Amniotic epithelial cell (primary cell): ENCODE measurements at places on chromosomes 3 and 15.

- no peak for DNase-seq
These were observed 198.9 kb downstream of the CPNE4 start for GRCh38 chr3:131835906-131836305.

GRCh38 chr3:31947162-31947561 lies 33.9 kb downstream of the OSBPL10 start:
- DNase-seq = no peak

- no peak for DNase-seq
These were observed 182.2 kb downstream of the NAALADL2 start for GRCh38 chr3:175041369-175041768.

- DNase-seq = peak; percentile 1
These were observed 198.2 kb downstream of the SSR3 start for GRCh38 chr3:156356537-156357363.

DNA sequence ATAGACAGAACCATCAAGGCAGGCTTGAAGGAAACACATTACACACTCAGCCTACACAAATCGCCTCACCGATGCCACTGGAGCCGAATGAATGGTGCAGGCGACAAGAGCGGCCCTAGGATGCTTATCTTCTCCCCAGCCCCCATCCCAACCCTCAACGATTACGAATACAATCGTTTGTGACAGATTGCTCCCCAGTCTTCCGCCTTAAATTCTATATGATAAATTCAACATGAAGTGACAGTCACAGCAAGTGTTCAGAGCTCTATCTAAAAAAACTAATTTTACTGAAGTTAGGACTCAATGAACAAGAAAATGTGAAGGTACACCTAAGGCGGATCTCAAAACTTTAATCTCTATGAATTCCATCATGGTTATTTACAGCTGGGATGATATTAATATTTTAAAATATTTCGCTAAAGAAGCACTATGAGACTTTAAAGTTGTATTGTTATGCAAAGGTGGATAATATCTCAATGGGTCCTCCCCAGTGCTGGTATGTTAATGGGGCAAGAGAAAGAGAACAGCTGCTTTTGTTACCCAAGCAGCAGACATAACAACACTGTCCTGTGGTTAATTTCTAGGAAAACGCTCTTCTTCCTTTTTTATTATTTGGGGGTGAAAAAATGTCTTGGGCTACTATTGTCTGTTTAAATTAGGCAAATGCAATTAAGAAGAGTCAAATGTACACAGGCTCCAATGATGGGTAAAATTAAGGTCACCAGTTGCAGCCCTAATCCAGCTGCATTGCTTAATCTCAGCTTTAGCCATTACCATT lies 147.6 kb upstream of the NR2F2 start:
- no peak for DNase-seq

GRCh38 chr3:13282986-13283876 lies 136.9 kb downstream of the NUP210 start:
- no peak for DNase-seq

GRCh38 chr3:197298945-197299854 lies 788 bp upstream of the DLG1 start:
- DNase-seq = no peak

- no peak for DNase-seq
These were observed 38.4 kb upstream of the SMAD6 start for GRCh38 chr15:66663664-66664063.

DNA sequence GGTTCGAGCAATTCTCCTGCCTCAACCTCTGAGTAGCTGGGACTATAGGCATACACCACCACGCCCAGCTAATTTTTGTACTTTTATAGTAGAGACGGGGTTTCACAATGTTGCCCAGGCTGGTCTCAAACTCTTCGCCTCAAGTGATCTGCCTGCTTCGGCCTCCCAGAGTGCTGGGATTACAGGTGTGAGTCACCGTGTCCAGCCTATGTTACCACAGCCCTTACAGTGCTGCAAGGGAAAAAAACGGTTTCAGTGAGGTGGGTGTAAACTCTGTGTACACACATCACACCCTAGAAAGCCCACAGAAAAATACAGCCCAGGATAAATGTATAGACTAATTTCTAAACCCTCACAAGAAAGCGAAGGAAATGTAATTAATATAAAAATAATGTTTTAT lies 103.5 kb upstream of the AKAP13 start:
- DNase-seq = peak; percentile 41

GRCh38 chr3:99925584-99926230 lies 108.0 kb downstream of the CMSS1 start:
- DNase-seq = peak; percentile 79

- DNase-seq = no peak
These were observed 15.5 kb upstream of the THRB start for GRCh38 chr3:24510030-24510648.

DNA sequence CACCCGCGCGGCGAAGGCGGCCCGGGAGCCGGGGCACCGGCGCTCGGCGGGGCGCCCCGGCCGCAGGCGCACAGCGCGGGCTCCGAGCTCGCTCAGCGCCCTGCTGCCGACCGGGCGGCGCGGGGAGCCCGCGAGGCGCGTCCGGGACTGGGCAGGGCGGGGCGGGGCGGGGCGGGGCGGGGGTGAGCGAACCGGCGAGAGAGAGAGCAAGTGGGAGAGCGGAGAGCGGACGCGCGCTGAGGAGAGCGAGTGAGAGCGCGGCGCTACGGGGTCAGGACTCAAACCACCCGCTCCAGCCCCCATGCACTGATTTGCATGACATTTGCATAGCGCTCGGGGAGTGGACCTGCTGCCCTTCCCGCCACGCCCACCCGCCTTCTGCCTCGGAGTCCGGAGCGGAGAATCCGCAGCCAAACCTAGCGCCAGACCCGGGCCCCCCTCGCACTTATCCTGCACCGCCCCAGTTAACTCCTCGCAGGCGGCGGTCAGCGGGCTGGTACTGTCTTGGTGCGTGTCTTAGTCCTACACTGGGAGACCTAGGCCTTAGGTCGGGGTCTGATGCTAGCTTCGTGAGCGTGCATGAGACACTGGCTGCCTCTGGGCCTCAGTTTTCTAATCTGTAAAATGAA lies at the start of gene MYLK:
Gene MYLK, minus strand, starts transcription at position 130 of the 629 bp plus-strand sequence. CDS start 90,491 bp downstream, outside the sequence.
- DNase-seq = peak; percentile 97

GRCh38 chr3:60935709-60936108 lies 315.5 kb downstream of the FHIT start:
- DNase-seq = peak; percentile 3

DNA sequence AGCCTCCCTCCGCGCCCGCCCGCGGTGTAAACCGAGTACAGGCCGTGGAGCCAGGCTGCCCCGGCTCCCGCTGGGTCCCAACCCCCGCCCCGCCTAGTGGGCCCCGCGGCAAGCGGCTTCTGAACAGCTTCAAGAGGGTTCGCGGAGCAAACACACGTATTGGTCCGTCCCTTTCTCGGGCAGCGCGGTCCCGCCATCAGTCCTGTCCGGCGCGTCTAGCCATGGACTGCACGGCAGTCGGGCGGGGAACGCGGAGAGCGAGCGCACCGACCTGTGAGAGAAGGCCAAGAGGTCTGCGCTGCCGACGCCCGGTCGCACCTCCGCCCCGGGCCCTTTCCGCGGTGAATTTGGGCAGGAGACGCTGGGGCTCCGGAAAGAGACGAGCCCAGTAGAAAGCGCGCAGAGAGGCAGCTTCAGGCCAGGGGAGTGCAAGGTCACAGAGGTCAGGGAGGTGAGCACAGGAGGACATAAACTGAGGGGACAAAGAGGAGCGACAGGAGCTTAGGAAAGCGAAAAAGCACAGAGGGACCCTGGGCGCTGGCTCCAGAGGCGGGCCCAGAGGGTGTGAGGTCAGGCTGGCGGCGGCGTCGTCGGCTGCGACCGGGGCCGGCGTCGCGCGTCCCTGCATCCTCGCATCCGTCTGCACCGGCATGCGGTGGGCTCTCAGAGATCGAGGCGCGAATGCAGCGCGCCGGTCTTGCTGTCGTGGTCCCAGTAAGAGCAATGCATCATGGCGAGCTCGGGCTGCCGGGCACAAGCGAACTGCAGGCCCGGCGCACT lies 1.8 kb downstream of the FOXL2 start:
- DNase-seq = no peak

- peak; percentile 61 for DNase-seq
These were observed 83.9 kb upstream of the CDV3 start for GRCh38 chr3:133489466-133490085.

DNA sequence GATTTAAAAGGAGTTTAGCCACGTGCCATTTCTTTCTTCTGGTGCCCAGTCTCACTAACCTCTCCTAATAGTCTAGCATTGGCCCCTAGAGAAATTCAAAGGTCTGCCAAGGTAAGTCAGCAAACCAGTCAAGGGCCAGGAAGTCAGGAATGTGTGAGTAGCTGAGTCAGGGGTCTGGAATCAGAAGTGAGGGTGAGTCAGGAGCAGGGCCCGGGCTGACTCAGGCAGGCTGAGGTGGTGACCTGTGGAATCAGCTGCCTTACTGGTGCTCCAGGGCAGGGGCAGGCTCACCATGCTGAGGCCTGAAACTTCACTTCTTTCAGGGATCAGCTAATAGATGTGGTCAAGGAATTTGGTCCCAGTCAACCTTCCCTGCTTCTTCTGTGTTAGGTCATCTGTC lies 105.8 kb upstream of the MYZAP start:
- peak; percentile 90 for DNase-seq

- DNase-seq = peak; percentile 42
These were observed 1.4 kb upstream of the PDHB start for GRCh38 chr3:58434990-58435389.

GRCh38 chr3:98530676-98531075 lies 1.1 kb upstream of the GPR15 start:
- DNase-seq = no peak

- DNase-seq = peak; percentile 74
These were observed 14.3 kb downstream of the RHOA start for GRCh38 chr3:49397470-49397869.

DNA sequence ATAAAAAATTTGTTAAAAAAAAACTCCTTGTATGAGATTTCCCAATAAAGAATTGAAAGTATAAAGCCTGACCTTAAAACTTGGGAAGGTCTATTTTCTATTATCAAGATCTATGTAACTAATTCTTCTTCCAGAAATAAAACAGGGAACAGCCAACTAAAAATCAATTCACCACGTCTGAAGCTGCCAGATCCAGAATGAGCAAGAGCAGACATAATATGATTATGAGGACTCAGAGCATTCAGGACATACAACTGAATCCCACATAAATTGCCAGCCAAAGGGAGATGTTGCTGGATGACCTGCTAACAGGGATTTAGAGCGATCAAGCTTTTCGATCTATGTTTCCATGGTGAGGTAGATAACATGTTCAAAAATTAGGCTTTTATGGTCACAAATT lies 1151.3 kb upstream of the CADM2 start:
- DNase-seq = no peak

- DNase-seq = no peak
These were observed 5.6 kb downstream of the GABRB3 start for GRCh38 chr15:26767169-26767670.

- DNase-seq = no peak
These were observed 73.4 kb downstream of the ULK4 start for GRCh38 chr3:41888368-41889076.

- DNase-seq = no peak
These were observed 27.8 kb downstream of the YEATS2 start for GRCh38 chr3:183725387-183725786.

DNA sequence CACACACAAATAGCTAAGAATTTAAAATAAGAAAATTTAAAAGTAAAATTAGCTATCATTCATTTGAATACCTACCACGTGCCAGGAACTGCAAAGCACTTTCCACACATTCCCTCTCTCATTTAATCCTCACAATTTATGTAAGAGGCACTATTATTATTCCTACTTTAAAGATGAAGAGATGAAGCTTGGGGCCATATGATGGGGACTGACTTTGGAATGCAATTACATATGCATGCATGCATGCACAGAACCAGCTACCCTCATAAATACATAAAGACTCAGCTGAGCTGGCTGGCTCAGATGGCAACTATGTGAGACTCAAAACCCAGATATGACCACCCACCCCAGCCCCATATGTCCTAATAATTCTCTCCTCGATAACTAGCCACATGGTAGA lies 31.7 kb upstream of the THUMPD3 start:
- DNase-seq = no peak

GRCh38 chr15:85462029-85462428 lies 81.6 kb downstream of the AKAP13 start:
- DNase-seq = no peak

- DNase-seq = peak; percentile 91
These were observed 43.9 kb upstream of the TRPM1 start for GRCh38 chr15:31145271-31145911.

GRCh38 chr15:82533801-82534200 lies 6.5 kb downstream of the RPS17 start:
- no peak for DNase-seq

DNA sequence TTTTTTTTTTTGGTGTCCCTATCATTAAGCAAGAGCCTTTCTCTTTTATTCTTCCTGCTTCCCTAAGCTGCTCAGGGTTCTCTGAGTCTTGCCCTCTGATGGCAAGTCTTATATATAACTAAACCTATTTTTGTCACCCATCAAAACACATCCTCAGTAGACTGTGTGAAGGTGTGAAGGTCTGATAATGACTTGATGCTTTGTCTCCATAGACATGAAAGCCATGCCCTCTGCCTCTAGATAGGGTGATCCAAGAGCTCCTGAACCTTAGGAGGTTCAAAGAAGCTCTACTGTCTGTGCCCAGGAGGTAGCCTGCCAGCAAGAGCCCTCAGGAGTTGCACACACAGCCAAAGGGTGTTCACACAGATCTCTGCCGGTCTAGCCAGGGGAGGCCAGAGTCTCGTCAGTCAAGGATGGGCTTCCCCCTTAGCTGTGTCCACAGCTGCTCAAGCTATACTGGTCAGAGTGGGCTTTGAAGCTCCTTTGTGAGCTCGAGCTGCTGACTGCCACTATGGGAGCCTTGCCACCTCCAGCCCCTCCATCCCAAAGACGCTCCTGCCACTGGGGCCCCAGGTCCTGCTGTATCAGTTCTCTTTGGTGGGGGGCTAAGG lies 13.1 kb upstream of the SNX22 start:
- no peak for DNase-seq

DNA sequence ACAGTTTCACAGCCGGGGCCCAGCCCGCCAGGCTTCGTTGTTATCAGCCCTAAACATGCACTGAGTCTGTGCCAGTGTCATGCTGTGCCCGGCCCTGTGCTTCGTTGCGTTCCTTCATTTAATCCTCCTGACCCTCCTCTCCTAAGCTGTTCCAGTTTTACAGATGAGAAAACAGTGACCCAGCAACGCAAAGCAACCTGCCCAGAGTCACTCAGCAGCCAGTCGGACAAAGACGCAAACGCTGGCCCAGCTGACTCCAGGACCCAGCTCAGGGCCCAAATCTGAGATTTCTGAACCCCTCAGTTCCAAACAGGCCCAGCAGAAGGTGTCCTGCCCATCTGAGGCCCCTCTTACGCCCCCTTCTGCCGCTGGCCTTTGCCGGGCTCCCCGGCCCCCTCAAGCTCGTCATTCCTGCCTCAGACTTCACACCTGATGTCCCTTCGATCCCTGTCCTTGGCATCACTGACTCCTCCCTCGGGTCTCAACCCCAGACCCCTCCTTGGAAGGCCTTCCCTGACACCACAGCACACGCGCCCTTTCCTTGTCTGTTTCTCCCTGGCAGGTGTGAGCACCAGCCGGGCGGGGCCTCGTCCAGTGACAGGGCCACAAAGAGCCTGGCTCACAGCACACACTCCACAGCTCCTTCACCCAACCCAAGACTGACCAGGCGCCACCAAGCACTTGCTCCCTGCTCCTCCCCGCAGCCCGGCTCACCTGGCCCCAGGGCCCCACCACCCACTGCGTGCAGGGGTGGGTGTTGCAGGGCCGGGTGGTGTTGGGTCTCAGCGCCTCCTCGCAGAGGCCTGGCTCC lies 48.1 kb downstream of the ADAMTS7 start:
- DNase-seq = no peak
